ENCODE measurements at places on chromosomes 5 and 9. TPM values are rescaled to one million over a fixed set of nuclear protein-coding genes. Genes with fewer than 3 reads are reported as not detected.

GRCh38 chr5:116964438-116964837 lies 389.8 kb upstream of the SEMA6A start:
- no peak for DNase-seq

GRCh38 chr9:86966852-86967511 lies 19.7 kb upstream of the GAS1 start:
- no peak for DNase-seq

ASS1 gene
- total RNA-seq, result 1.3 TPM

DNA sequence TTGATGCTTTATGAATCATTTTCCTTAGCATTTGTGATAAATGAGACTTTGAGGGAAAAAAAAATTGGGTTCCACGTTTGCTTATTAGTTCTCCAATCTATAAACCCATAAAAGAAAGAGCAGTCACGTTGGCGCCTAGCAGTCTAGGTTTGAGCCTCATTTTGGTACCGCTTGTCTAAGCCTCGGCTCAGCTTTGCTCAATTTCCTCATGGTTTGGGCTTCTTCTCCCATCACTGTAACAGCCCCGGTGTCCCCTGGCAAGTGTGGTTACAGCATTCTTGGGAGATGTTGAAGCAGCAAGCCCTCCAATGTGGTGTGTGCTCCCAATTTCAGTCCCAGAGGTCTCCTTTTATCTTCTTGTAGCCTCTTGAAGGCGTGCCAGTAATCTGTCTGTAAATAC lies 578.4 kb downstream of the CDK5RAP2 start:
- no peak for DNase-seq

PIP5KL1 gene
- total RNA-seq, result 3.9 TPM

DIPK1B gene
- 247 TPM for total RNA-seq

GRCh38 chr9:74570879-74571512 lies 73.9 kb downstream of the RORB start:
- peak; percentile 5 for DNase-seq

DNA sequence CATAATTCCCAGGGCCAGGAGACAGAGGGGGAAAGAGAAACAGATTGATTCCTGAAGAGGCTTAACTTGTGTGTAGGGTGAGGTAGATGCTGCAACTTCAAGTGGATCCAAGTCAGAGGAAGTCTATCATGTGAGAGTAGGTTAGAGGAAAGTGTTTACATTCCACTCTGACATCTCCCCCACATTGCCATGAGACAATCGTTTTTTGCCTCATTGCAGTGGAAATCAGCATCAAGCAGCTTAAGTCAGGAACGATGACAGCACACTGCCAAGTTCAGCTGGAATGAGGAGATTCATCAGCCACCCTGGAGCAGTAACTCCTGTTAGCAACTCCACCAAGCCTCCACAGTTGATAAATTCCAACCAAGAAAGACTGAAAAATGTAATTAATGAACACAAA lies 689.7 kb upstream of the MEF2C start:
- DNase-seq, result no peak

POU4F3 gene
- 0.12 TPM for total RNA-seq

- DNase-seq, result no peak
These were observed 14.1 kb upstream of the LRRC19 start for GRCh38 chr9:27019589-27019988.

MSX2 gene
- 0.53 TPM for total RNA-seq

- DNase-seq, result no peak
These were observed 31.2 kb upstream of the OTP start for GRCh38 chr5:77669677-77670076.

DNA sequence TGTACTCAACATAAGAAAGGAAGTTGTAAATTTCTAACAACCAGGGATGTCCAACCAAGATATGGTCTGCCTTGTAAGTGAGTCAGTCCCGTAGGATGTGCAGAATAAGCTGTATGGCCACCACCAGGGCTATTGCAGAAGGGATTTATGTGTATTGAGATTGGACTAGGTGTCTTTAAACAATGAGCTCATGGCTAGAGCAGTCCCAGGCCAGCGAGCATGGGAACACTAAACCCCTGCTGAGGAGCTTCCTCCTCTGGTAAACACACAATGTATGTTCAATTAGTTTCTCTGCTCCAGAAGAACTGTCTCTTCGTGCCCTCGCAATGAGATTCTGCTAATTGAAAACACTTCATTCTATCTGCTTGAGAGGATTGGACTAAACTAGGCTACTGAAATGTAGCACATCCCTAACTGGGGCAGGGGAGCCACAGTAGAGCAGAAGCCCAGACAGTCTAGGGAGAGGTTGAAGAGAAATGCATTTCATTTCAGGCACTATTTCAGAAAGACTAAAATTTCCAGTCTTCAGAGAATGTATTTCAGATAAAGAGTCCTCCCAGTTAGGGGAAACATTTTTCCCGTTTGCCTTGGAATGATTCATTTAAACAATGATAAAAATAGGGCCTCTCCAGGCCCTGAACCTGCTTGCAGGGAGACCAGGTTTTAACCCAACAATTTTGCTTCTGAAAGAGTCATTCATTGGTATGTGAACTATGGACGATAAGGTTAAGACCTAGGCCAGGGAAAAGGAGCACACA lies 154.7 kb downstream of the FAM114A2 start:
- no peak for DNase-seq

GRCh38 chr5:126917918-126918614 lies 112.3 kb downstream of the MARCHF3 start:
- DNase-seq, result no peak

DNA sequence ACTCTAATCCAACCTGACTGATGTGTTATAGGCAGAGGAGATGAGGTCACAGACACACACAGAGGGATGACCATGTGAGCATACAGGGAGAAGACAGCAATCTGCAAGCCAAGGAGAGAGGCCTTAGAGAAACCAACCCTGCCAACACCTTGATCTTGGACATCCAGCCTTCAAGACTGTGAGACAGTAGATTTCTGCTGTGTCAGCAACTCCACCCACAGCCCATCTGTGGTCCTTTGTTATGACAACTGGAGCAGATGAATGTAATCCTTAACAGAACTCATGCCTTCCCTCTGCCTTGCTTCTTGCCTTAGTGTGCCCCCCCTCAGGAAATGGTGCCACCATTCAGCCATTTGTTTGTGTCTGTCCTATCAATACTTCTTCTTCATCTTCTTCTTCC lies 107.4 kb downstream of the NXNL2 start:
- no peak for DNase-seq

- DNase-seq, result peak; percentile 9
These were observed 101.0 kb downstream of the TMEM232 start for GRCh38 chr5:110625376-110625999.

DNA sequence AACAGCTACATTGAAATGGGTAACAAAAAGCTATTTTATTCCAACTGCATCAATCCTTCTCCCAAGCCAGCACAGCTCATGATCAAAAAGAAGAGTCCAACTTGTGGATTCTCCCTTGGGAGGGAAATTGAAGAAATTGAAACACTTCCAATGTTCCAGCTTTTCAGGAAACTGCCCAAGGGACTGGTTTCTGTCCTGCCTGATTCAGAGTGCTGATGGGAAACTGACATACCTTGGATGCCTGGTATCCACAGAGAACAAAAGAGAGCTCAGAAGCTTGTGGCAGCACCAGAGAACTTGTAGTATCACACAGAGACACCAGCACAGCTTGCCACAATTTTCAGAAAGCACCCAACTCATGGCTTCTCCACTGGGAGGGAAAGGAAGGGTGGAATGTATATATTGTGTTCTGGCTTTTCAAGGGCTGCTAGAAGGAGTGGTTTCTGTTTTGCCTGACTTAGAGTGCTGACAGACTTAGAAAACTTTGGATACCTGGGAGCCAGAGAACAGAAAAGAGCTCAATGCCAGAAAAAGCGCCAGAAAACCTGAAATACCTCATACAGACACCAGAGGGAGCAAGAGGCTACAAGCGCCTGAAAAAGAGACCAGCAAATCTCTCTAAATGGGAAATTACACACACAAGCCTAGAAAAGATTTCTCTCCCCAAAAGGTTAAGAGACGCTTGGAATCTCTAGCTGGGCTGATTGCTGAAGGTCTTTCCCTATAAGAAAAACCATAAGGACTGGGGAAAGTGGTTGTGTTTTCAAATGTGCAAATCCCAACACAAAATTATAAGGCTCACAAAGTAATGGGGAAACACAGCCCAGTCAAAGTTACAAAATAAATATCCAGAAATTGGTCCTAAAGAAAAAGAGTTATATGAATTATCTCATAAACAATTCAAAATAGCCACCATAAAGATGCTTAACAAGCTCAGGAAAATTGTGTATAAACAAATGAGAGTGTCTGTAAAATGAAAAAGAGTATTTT lies 178.8 kb downstream of the SPOCK1 start:
- DNase-seq, result no peak

- no peak for DNase-seq
These were observed 22.2 kb downstream of the RALGDS start for GRCh38 chr9:133098871-133099270.

All from glomerular endothelial cell (primary cell).